Chondrocyte (in vitro differentiated cells): ENCODE measurements at places on chromosomes 4 and X. TPM values are rescaled to one million over a fixed set of nuclear protein-coding genes. Genes with fewer than 3 reads are reported as not detected.

DNA sequence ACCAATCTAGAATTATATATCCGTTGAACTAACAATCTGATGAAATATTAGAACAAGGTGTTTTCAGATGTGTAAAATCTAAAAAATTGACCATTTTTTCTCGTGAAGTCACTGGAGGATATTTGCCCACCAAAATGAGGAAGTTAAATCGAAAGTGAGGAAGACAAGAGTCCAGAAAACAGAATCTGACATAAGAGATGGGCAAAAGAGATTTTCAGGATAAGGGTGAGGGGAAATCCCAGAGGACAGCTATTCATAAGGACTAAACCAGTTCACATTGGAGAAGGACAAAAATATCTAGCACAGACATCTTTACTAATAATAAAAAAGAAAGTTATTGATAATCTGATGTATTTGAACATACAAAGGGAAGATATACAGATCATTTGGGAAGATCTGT lies 18.7 kb upstream of the ALG13 start:
- DNase-seq, result no peak
- no peak overlapping the region for H3K27ac ChIP-seq
- no peaks in the 10 kb centered on the region for H3K4me1 ChIP-seq
- no peak overlapping the region for H3K4me3 ChIP-seq
- H3K36me3 ChIP-seq, result no peaks in the 10 kb centered on the region

GRCh38 chr4:74479009-74479408 lies 34.1 kb downstream of the AREG start:
- no peak overlapping the region for H3K4me3 ChIP-seq
- no peak for DNase-seq
- H3K36me3 ChIP-seq, result no peaks in the 10 kb centered on the region
- H3K27ac ChIP-seq, result no peak overlapping the region
- peaks cover 10% of the 10 kb centered on the region for H3K4me1 ChIP-seq

GRCh38 chrX:370963-371745 lies 15.6 kb downstream of the PPP2R3B start:
- DNase-seq, result no peak
- H3K4me1 ChIP-seq, result peaks cover 33% of the 10 kb centered on the region
- no peak overlapping the region for H3K27ac ChIP-seq

The TRIML2 gene
- total RNA-seq, result 1.1 to 2.8 TPM (median 1.6 TPM) in 3 replicates

GRCh38 chr4:150082241-150082640 lies 4.0 kb downstream of the DCLK2 start:
- peak overlapping the region; percentile 11 for H3K4me3 ChIP-seq
- H3K4me1 ChIP-seq, result peaks cover 48% of the 10 kb centered on the region
- no peak for DNase-seq
- H3K27me3 ChIP-seq, result no peaks in the 10 kb centered on the region
- H3K27ac ChIP-seq, result peak overlapping the region; percentile 22
- peaks cover 6% of the 10 kb centered on the region for H3K36me3 ChIP-seq

The TLR8 gene
- total RNA-seq, result not detected in 3 replicates

DNA sequence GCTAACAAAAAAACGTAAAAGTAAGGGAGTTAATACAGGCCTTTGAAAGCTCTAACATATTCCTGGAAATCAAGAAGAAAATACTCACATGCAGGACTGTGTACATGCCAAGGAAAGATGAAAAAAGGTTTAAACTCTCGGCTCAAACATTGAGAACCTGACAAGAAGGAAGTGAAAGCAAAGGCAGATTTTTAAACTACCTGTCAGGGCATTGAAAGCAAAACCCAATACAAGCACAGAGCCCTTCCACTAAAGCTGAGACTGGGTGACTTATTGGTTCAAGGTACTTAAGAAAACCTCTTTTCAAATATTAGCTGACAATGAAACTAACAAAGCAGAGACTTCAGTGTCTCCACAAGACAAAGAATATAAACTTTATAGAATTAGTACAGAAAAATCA lies 313.0 kb upstream of the GRID2 start:
- H3K4me3 ChIP-seq, result no peak overlapping the region
- no peak for DNase-seq
- no peak overlapping the region for H3K27ac ChIP-seq
- peaks cover 9% of the 10 kb centered on the region for H3K27me3 ChIP-seq
- H3K36me3 ChIP-seq, result no peaks in the 10 kb centered on the region

DNA sequence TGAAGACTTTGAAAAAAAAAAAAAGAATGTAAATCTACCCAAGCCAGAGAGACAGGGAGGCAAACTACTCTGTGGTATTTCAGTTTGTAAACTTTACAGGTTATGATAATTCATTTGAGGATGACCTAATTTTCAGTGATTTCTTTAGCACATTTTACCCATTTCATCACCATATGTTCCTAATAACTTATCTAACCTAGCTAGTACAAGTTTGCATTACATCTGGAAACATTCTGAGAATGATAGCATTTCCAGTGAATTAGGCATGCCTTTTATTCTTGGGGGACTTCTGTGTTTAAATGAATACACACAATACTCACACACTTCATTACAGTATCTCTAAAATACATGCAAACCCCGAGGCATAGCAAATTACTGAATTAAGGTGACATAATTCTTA lies 1055.5 kb downstream of the PCDH18 start:
- H3K27ac ChIP-seq, result no peak overlapping the region
- H3K4me1 ChIP-seq, result no peaks in the 10 kb centered on the region
- H3K27me3 ChIP-seq, result no peaks in the 10 kb centered on the region
- H3K4me3 ChIP-seq, result no peak overlapping the region
- no peaks in the 10 kb centered on the region for H3K36me3 ChIP-seq

DNA sequence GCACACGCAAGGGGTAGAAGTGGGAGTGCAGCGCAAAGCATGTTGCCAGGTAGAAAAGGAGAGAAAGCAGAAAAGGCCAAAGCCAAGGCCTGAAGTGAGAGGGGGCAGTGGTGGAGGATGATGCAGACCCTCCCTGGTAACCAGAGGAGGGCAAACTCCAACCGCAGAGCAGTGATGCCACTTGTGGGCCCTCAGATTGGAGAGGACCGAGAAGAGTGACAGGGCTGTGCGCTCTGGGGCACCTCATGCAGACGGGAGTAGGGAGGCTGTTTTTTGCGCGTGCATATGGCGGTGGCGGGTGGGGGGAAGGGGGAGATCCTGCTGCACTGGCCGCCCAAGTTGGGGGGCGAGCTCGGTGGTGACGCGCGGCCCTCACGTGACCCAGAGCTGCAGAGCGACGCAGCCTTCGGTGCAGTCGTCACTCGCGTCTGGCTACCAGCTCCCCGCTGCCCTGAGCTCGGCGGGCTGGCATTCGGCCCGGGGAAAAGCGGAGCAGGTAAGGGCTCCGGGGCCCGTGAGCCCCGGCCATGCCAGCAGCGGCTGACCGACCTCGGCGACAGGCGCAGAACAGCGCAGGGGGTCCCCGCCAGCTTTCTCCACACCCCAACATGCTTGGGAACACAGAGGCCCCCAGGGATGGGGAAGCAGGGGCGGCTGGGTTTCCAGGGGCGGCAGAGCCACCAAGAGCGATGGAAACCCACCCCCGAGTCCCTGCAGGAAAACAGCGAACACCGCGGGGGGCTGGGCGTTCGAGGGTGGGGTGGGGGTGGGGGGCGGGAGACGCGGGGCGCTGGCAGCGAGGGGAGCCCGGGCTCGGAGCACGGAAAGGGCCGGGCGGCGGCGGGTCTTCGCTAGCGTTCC lies at the start of gene BEX3:
Gene BEX3 (plus strand): TSS at position 421 of the 861 bp plus-strand sequence. CDS start 984 bp downstream, outside the sequence.
- peak within 1 kb of the TSS; percentile 88 for H3K27ac ChIP-seq
- no peaks in the 10 kb centered on the region for H3K27me3 ChIP-seq
- no peak for DNase-seq
- peaks cover 22% of the 10 kb centered on the region for H3K4me1 ChIP-seq
- H3K4me3 ChIP-seq, result peak within 1 kb of the TSS; percentile 81
